IMR-90 (cell line): ENCODE measurements at places on chromosomes 5 and 9. TPM values are rescaled to one million over a fixed set of nuclear protein-coding genes. Genes with fewer than 3 reads are reported as not detected.

TSSK1B gene
- under 0.01 and 0.18 TPM in 2 replicates for total RNA-seq

ABCA1 gene
- total RNA-seq, result 43.6 and 52.2 TPM in 2 replicates

TMEM171 gene
- 3.0 and 3.3 TPM in 2 replicates for total RNA-seq

- H3K4me3 ChIP-seq, result peak overlapping the region; percentile 94
- H3K27me3 ChIP-seq, result no peaks in the 10 kb centered on the region
- H3K4me1 ChIP-seq, result no peaks in the 10 kb centered on the region; the same call in 1 of the 2 replicates
- peak overlapping the region; percentile 36 for H3K27ac ChIP-seq
- no peaks in the 10 kb centered on the region for H3K36me3 ChIP-seq
Measured at GRCh38 chr9:32550150-32550561, 2.0 kb upstream of the SMIM27 start.

- no peak for DNase-seq
- H3K4me3 ChIP-seq, result no peak overlapping the region
- no peaks in the 10 kb centered on the region for H3K4me1 ChIP-seq
Measured at GRCh38 chr5:158739951-158740757, 359.6 kb downstream of the EBF1 start.

DNA sequence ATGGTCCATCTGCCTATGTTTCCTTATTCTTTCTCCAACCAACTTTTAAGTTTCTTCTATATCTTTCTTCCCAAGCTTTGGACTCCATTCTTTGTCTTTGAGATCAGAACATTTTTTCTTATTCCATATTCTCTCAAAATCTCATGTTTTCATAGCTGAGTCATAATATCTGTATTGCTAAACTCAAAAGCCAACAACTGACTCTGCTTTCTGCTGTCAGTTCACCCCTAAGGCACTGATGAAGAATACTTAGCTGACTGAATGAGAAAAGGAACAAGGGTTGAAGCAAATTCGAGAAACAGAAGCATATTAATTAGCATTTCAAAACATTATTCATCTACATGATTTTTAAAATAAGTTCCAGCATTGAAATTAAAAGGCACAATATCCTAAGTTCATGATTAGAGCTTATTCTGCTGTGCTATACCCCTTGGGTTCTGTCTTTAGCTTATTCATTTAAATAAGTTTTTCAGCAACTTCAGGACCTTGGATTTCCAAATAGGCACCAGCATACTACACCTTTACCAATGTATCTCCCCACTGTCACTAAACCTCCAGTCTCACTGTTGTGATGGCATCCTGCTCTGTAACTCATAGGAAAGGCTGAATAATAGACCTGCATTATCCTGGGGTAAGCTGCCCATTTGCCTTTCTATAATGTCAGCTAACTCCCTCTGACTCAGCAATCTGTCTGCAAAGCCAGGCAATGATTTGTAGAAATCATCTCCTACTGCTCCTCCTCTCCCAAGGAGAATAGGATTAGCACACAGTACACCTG is 49.9 kb upstream of the C5orf46 start:
- no peak for DNase-seq
- H3K27me3 ChIP-seq, result no peaks in the 10 kb centered on the region
- H3K4me3 ChIP-seq, result no peak overlapping the region
- H3K27ac ChIP-seq, result no peak overlapping the region
- H3K36me3 ChIP-seq, result no peaks in the 10 kb centered on the region

GRCh38 chr5:35160486-35161116 is 69.7 kb downstream of the PRLR start:
- H3K27ac ChIP-seq, result no peak overlapping the region
- peaks cover 12% of the 10 kb centered on the region for H3K27me3 ChIP-seq
- no peak for DNase-seq
- H3K36me3 ChIP-seq, result no peaks in the 10 kb centered on the region
- no peaks in the 10 kb centered on the region for H3K4me1 ChIP-seq

- no peaks in the 10 kb centered on the region; the same call in 1 of the 2 replicates for H3K27me3 ChIP-seq
- no peaks in the 10 kb centered on the region for H3K4me1 ChIP-seq
- no peaks in the 10 kb centered on the region for H3K36me3 ChIP-seq
- H3K4me3 ChIP-seq, result no peak overlapping the region
- no peak for DNase-seq
Measured at GRCh38 chr9:68931821-68932220, 82.1 kb downstream of the PRKACG start.

GRCh38 chr9:69145144-69145715 is 28.8 kb upstream of the TJP2 start:
- no peaks in the 10 kb centered on the region for H3K36me3 ChIP-seq
- no peak for DNase-seq
- H3K4me1 ChIP-seq, result no peaks in the 10 kb centered on the region
- H3K4me3 ChIP-seq, result no peak overlapping the region
- H3K27ac ChIP-seq, result no peak overlapping the region

GRCh38 chr9:23492126-23493002 is 333.7 kb downstream of the ELAVL2 start:
- no peaks in the 10 kb centered on the region for H3K36me3 ChIP-seq
- no peaks in the 10 kb centered on the region for H3K4me1 ChIP-seq
- H3K27me3 ChIP-seq, result no peaks in the 10 kb centered on the region
- H3K4me3 ChIP-seq, result no peak overlapping the region
- no peak overlapping the region for H3K27ac ChIP-seq
- DNase-seq, result peak; percentile 0

DNA sequence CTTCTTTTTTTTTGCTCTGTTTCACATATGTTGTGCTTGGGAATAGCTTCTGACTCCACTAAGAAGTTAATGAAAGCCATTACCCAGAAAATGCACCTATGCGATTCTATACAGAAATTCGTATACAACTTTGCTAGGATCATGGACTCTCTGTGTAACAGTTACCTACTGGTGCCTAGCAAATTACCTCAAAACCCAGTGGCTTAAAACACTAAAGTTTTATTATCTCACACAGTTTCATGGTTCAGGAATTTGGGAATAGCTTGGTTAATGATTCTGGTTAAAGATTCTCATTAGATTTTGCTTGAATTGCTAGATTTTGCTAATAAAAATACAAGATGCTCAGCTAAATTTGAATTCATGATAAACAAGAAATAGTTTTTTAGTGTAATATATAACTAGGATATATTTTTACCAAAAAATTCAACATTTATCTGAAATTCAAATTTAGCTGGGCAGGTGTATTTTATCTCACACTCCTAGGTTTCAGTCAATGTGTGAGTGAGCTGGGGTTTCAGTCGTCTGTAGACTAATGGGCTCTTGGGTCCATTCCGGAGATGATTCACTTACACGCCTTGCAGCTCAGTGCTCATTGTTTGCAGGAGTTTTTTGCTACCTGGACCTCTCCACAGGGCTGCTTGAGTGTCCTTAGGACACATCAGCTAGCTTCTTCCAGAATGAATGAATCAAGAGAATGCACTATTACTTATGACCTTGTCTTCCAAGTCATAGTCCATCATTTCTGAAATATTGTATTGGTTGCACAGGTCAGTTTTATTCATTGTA is 75.1 kb downstream of the MROH2B start:
- no peaks in the 10 kb centered on the region for H3K36me3 ChIP-seq
- no peak overlapping the region for H3K4me3 ChIP-seq
- H3K4me1 ChIP-seq, result peaks cover 3% of the 10 kb centered on the region; the same call in 1 of the 2 replicates

GRCh38 chr5:64977779-64978178 is 209.0 kb downstream of the CWC27 start:
- peaks cover 2% of the 10 kb centered on the region; the same call in 1 of the 2 replicates for H3K36me3 ChIP-seq
- DNase-seq, result peak; percentile 26
- H3K27me3 ChIP-seq, result no peaks in the 10 kb centered on the region
- H3K27ac ChIP-seq, result no peak overlapping the region

DNA sequence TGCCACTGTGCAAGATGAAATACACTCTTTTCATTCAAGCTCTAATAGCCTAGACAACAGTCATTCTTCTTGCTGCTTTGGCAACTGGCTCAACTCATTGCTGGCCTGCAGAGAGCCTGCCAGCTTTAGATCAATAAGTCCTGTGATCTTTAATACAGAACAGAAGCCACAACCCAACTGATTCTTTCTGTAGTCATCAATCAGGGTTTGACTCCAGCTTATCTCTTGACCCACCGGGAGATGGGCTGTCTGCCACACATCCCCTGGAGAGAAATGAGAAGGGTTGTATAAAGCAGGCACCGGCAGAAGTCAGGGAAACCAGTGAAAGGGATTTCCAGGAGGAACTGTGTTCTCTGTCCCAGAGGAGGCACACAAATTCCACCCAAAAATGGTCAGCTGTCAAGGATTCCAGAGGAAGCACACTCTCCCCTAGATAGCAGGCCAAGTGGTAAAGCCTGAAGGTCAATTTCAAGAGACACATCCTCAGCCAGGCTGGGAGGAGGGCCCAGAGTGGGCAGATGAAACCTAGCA is 24.5 kb downstream of the LHFPL2 start:
- no peak overlapping the region for H3K27ac ChIP-seq
- no peak overlapping the region for H3K4me3 ChIP-seq
- H3K36me3 ChIP-seq, result peaks cover 42% of the 10 kb centered on the region
- no peak for DNase-seq
- H3K27me3 ChIP-seq, result no peaks in the 10 kb centered on the region

DNA sequence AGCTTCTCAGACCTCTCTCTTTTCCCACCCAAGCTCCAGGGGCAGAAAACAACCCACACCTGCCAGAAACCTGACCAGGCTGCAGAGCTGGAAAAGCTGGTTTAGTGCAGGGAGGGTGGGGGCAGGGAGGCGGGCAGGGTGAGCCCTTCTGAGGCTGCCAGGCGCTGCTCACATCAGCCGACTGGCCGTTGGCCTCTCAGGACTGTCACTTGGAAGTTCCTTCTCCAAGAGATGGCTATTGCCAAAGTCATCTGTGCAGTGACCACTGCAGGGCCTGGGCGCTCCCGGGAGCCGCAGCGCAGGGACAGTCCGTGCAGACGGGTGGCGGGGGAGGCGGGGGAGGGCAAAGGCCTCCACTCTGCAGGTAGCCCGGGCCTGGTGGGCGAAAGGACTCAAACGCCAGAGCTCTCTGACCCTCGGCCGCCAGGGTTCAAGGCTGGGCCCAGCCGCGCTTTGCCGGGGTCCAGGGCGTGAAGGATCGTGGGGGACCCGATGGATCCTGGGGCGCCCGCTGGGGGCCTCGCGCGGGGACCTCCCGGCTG is 205.0 kb upstream of the IER5L start:
- H3K4me3 ChIP-seq, result peak overlapping the region; percentile 18
- H3K36me3 ChIP-seq, result no peaks in the 10 kb centered on the region
- peaks cover 4% of the 10 kb centered on the region; the same call in 1 of the 2 replicates for H3K4me1 ChIP-seq

- H3K27ac ChIP-seq, result no peak overlapping the region
- DNase-seq, result no peak
- H3K36me3 ChIP-seq, result no peaks in the 10 kb centered on the region
- no peaks in the 10 kb centered on the region for H3K27me3 ChIP-seq
Measured at GRCh38 chr5:6321078-6321477, 57.3 kb downstream of the MED10 start.

DNA sequence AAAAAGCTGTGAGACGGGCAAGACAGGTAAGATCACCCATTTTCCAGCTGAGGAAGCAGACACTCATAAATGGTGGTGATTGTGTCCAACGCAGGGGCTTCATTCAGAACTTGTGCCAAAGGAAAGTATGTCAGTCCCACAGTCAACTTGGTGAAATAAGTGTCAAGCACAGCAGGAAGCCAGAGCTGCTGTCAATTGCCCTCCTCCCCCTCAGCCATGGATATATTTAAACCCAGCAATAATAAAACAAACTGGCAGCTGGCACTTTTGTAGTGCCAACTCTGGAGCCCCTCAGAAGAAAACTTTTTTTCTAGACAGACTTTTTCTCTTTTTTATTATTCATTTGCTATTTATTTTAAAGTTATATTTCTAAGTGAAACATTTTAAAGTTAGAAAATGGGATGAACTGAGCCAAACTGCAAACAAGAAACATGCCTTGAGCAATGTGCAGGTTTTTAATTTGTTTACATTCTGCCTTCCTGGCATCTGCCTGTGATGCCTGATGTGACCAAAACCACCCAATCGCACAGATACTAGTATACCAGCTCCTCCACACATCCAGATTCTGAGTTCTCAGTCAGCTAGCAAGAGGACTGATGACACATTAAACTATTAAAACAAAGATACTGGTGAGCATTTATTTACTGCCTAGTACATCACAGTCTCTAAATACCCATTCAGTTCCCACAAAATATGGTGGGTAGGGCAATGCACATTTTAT is 17.0 kb downstream of the DMAC1 start:
- no peak overlapping the region for H3K27ac ChIP-seq
- DNase-seq, result no peak
- no peaks in the 10 kb centered on the region for H3K36me3 ChIP-seq
- no peaks in the 10 kb centered on the region for H3K4me1 ChIP-seq
- no peaks in the 10 kb centered on the region for H3K27me3 ChIP-seq

DNA sequence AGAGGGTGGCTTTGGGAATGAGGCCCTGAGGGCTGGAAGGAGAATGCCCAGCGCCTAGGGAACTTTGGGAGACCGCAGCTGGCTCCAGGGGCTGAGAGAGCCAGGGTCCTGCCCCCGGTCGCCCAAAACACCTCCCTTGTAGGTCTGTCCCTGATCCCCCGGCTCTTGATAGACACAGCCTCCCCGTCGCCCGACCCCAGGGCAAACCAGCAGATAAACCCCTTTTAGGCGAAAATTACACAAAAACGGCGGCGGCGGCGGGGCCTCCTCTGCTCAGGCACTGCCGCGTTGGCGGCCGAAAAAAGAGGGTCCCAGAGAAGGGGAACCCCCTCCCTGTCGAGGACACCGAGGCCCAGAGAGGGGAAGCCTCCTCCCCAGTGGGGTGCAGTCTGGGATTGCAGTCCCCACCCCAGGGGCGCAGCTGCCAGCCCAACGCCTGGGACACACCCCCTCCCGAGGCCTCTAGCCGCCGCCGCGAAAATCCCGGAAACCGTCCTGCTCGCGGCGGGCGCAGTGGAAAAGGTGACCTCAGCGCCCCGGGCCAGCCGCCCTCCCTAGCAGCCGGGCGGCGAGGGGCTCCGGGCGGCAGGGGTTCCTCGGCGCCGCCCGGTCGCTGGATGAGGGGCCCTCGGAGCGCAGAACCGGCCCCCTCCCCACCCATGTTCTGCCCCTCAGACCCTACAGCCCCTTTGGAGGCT is 3.1 kb upstream of the BARX1 start:
- DNase-seq, result no peak
- H3K36me3 ChIP-seq, result no peaks in the 10 kb centered on the region
- H3K27ac ChIP-seq, result no peak overlapping the region

- no peak overlapping the region for H3K27ac ChIP-seq
- H3K27me3 ChIP-seq, result no peaks in the 10 kb centered on the region
- H3K36me3 ChIP-seq, result no peaks in the 10 kb centered on the region
- H3K4me1 ChIP-seq, result no peaks in the 10 kb centered on the region
- no peak for DNase-seq
Measured at GRCh38 chr5:27010646-27011045, 27.7 kb downstream of the CDH9 start.
